Activated T-cell treated with anti-CD3 and anti-CD28 coated beads for 48 hours (primary cell): ENCODE measurements at places on chromosomes 7 and 10.

DNA sequence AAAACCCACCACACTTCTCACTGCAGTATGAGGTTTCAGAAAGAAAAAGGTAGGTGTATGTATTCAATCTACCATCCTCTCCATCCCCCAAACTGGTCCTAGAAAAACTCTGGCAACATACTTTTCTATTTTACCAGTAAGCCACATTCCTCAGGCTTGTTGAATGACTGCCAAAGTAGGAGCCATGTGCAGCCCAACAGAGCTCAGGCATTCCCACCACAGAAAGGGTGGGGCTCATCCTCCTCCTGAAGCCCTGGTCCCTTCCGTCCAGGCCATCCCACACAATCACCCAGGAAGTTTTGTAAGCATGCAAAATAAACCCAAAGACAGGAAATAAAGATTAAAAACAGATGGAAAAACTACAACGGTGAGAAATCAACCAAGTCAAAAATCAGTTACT is 57.2 kb downstream of the MAD1L1 start:
- DNase-seq, result no peak

GRCh38 chr7:22576612-22577469 is 76.9 kb upstream of the STEAP1B start:
- DNase-seq, result no peak

- no peak for DNase-seq
Measured at GRCh38 chr10:14025283-14026189, 305.2 kb downstream of the FRMD4A start.

GRCh38 chr7:138903186-138903820 is 77.9 kb downstream of the KIAA1549 start:
- peak; percentile 55 for DNase-seq

DNA sequence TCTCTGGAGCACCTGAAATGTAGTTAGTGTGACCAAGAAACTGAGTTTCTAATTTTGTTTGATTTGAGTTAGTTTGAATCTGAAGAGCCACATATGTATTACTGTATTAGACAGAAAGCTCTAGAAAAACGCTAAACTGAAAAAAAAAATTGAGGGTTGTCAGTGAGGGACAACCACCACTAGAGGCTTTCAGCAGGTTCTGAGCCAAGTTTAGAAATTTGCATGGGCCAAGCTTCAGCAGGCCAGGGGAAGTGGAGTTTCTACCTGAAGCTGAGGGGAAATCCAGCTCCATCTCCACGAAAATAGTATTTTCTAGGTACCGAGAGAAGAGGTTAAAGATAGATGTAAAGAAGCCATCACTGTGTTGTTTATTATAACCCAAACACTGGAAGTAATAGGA is 77.9 kb upstream of the PLXNA4 start:
- no peak for DNase-seq

DNA sequence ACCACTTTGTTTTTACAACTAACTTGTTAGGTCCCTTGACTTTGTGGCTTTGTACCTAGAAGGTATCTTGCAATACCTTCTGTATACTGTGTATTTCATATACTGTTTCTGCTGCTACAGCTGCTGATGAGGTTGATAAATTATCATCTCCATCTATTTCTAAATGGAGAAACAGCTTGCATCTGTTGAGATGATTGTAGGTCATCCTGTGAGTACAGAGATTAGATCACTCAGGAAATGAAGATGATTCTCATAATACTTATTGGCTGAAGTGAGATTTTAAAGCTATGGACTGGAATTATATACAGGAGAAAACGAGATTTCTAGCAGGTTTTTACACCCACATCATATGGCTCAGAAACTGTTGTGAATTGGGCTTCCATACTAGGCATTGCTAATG is 280.5 kb downstream of the KCND2 start:
- no peak for DNase-seq

DNA sequence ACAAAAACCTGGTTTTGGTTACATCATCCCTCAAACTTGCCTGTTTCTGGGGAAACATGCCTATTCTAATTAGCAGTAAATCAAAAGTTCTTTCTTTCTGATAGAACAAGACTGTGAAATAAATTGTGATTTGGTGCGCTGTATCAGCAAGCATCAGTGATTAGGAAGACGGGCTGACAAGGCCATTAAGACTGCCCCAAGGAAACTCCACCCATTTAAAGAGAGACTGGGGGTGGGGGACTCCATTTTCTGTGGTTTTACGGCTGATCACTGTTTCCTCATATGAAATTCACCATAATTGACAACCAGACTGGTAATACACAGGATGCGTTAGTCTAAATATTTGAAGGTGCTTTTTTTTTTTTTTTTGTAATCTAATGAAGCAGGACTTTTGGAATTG is 68.7 kb downstream of the MBL2 start:
- no peak for DNase-seq

GRCh38 chr10:97991871-97992270 is 38.5 kb downstream of the CRTAC1 start:
- DNase-seq, result no peak

GRCh38 chr7:128919241-128919640 is 8.7 kb upstream of the KCP start:
- DNase-seq, result no peak

- no peak for DNase-seq
Measured at GRCh38 chr7:139965942-139966628, 96.7 kb downstream of the PARP12 start.

DNA sequence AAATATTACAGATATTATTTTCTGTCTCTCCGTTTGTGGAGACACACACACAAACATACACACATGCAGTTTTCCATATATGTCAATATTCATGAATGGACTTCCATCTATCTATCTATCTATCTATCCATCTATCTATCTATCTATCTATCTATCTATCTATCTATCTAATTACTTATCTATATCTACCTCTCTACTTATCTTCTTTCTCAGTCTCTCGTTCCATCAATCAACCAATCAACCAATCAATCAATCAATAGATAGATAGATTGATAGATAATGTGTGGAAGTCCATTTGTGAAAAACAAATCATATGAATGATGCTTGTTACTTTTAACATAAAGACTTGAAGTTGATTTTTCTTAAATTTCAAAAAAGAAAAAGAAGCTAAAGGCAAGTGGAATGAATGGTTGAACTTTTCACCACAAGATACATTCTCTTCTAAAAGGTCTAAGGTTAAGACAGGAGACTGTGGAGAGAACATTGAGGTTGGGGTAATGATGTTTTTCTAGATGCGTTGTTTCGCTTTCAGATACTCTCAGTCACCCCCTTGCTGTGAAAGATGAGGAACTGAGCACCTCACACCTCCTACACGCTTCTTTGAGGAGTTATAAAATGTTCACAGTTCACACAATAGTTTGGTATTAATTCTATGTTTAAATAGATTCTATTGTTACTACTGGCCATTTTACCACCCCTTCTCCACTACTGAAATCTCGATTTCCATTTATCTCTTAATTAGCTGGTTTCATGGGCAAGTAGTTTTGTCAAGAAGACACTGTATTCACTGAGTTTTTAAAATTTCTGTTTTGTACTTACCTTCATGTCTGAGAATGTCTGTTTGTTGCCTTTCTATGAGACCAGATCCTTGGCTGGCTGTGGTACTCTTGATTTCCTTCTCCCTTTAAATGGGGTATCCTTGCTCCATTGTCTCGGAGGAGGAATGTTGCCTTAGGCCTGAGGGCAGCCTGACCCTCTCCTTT is 114.1 kb downstream of the EMX2 start:
- DNase-seq, result no peak

- no peak for DNase-seq
Measured at GRCh38 chr7:64599359-64599758, 36.5 kb upstream of the ZNF680 start.

- DNase-seq, result no peak
Measured at GRCh38 chr10:78333362-78334143, 299.9 kb downstream of the RPS24 start.

DNA sequence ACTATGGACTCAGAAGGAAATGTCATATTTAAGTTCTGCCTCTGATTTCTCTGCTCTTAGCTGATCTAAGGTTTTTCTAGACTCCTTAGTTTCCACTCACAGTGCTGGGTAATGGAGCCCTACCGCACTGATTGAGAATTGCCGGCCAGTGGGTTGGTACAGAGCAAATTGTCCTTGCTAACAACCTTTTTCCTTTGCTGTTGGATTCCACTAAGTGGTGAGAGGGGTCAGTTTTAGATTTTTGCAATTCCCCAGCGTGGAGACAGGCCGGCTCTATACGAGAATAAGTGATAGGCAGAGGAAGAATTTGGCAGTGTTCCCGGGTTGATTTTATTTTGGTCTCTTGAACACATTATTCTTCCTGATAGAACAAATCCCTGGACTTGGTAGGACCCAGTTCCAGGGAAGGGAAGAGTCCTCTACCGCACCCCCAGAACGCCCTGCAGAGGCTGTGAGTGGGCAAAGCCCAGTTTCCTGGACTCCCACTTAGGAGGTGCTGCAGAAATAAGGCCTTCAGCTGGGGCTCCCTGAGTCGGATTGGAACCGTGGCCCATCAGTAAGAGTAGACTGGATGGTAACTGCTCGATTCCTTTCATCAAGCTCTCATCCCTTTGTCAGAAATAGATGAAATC is 3.0 kb upstream of the NRP1 start:
- DNase-seq, result no peak

GRCh38 chr7:100824499-100825214 is 2.7 kb downstream of the EPHB4 start:
- DNase-seq, result no peak

DNA sequence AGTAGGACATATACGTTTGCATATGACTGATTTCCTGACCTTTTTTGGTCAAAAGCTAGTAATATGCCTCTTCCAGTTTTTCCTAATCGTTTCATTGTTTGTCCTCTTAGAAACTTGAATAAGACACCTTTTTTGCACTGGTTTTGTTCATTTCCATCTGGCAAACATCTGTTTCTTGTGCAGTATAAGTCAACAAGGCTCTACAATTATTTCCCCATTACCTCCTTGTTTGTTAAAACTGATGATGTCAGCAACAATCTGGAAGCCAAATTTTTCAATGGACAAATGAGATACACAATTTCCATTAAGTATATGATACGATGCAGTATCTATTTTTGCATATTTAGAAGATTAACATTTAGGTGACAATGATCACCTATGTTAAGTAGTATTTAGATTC is 148.8 kb downstream of the NRBF2 start:
- DNase-seq, result no peak

GRCh38 chr10:132507409-132507955 is 30.1 kb upstream of the INPP5A start:
- DNase-seq, result no peak

GRCh38 chr10:125011926-125012705 is 70.2 kb downstream of the ZRANB1 start:
- DNase-seq, result no peak

DNA sequence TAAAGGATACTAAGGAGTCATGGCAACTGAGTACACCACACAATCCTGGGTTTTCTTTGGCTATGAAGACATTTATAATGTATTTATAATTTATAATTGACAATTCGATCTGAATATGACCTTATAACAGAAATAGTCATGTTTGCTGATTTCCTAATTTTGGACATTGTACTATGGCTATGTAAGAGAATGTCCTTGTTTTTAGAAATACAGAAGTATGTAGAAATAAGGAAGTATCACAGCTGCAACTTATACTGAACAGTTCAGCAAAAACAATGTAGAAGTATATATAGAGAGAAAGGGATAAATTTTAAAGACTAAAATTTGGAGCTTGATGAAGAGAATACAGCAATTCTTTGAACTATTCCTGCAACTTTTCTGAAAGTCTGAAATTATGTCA is 32.6 kb downstream of the PRLHR start:
- DNase-seq, result no peak

DNA sequence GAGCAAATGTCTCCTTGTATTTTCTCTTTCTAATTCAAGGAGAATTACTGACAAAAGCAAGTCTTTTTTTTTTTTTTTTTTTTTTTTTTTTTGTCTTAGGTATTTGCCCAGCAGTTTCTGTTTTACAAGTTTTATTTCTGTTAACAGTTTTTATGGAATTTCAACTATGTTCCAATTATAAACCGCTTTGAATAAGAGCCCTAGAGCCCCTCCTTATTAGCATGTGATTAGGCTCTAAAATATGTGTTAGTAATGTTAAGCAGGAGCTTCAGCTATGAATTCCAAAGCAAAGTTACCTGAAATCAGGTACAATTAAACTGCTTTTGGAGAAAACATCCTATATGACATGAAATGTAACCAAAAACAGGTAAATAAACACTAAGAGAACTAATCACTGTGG is 997.0 kb upstream of the POT1 start:
- DNase-seq, result no peak

- no peak for DNase-seq
Measured at GRCh38 chr10:95798096-95798855, 42.3 kb downstream of the ENTPD1 start.

- no peak for DNase-seq
Measured at GRCh38 chr7:115654384-115655214, 376.0 kb downstream of the TFEC start.

DNA sequence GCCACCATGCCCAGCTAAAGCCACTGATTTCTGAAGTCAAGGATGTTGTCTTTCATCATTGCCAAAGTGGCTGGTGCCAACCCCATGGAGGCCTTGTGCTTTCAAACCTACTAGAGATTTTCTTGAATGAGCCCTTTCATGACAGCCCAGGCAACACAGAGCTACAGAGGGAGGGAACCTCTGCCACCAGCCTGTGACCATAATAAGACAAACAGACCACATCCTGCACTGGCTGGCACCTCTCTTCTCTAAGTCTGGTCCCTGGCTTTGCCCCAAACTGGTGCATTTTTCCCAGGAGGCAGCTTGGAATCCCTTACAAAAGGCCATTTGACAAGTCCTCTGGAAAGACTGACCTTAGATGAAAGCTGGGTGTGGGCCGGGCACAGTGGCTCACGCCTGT is 348.8 kb downstream of the GALNT17 start:
- DNase-seq, result no peak

- no peak for DNase-seq
Measured at GRCh38 chr7:112933598-112933997, 143.4 kb upstream of the TMEM168 start.

GRCh38 chr7:16648551-16648950 is 2.6 kb downstream of the BZW2 start:
- no peak for DNase-seq

DNA sequence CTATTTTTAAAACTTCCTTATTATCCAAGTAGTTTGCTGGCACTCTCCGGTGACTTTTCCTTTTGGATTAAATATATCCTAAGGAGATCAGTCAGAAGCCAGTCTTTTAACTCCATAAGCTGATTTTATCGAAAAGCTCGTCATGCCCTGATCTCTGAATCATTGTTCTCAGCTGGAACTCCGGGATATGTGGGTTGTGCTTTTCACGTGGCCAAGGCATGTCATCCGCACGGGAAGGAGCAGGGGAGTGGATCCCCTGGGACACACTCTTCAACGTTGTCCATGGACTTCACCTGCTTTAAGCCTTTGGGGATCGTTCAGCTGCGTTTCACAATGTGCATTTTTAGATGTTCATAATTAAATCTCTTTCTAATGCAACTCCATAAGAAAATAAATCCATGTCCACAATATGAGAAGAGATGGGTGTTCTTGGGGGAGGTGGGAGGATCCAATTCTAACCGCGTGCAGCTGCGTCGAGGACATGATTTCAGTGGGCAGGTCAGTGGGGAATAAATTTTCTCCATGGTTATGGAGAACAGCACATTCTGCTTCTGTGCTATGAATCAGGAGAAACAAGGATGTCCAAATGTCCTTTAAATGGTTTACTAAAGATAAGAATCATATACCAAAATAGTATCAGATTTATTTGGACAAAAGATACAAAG is 229.5 kb upstream of the ADARB2 start:
- no peak for DNase-seq
